SK-N-DZ (cell line): ENCODE measurements at places on chromosomes 2 and 18.
A peak's percentile ranks its signal among the peaks of the same experiment; 100 is the strongest.

- no peak for DNase-seq
These were observed 104.2 kb downstream of the CLIP4 start for GRCh38 chr2:29219374-29219773.

DNA sequence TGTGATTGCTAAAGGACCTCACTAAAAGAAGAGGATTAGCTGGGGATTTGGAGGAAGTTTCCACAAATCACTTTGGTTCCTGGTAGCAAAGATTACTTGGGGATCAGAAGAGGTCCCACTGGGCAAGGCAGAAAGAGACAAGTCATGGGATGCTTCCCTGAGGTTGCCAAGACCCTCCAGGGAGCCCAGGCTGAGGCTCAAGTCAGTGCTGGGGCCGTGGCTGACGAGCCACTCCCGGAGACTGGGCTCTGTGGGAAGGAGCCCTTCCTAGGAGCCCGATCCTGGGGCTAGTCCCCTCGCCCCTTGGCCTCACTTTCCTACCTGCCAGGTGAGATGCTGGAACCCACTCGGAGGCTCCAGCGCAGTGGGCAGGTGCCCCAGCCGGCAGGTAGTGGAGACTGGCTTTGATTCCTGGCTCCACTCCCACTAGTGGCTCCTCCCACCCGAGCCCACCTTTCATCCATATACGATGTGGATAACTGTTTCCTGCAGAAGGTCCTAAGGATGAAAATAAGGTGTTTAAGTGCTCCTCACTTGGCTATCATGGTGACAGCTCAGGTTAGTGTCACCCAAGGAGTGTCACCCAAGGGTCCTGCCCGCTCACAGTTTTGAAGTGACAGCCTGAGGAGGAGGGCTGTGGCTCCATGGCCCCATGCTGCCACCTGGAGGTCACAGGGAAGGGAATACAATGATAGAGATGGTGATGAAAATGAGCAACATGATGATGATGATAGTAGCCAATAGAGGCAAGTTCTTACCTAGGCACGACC is 100.5 kb downstream of the CAPN13 start:
- DNase-seq: peak; percentile 69

DNA sequence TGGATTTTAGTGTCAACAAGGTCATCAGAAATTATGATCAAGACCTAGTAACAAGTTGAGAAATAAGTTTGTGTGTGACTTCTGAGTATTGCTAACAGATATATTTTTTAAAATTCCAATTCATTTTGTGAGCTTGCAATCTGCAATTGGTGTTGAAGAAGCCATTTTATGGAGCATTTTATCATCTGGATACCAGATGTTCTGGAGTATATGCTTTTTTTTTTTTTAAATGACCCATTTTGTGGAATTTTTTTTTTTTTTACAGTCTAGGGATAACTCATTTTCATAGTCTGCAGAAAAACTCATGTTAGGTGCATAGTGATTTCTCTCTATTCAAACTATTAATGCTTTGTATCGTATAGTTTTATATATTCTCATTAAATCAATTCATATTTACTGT is 12.6 kb downstream of the QPCT start:
- DNase-seq: no peak

- no peak for DNase-seq
These were observed 188.3 kb downstream of the ANKRD30B start for GRCh38 chr18:14936313-14936712.

- DNase-seq: no peak
These were observed 284.5 kb downstream of the GBX2 start for GRCh38 chr2:235883675-235884074.

- no peak for DNase-seq
These were observed 4.2 kb downstream of the CTDP1 start for GRCh38 chr18:79683626-79684282.

- DNase-seq: no peak
These were observed 1178.2 kb upstream of the NRXN1 start for GRCh38 chr2:52210161-52210560.

DNA sequence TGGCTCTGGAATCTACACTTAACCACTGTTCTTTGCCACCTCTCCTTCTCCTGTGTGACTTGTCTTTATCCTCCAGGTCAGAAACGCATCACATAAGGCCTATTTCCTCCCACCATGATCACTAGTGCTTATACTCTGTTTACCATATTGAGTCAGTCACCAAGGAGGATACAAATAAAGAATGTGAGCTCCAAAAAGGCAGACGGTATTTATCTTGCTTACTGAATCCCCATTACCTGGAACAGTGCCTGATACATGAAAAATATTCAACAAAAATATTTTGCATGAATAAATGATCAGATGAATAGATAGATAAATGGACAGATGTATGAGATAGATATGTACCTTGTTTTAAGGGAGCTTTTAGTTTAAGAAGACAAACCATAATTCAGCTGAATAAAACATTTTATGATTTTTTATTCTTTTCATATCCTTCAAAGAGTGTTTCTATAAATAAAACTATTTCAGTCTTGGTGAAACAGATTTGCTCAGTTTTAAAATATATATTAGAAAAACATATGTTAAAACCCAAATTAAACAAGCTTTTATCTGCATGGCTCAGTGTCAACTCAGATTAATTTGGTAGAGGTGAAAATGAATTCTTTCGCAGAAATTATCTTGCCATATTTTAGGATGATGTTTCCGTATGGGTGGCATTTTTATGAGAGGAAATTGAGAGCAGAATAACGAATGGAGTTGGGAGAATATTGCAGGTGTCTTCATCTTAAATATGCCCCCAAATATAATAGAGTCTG is 799.9 kb downstream of the DCC start:
- DNase-seq: no peak

- no peak for DNase-seq
These were observed 107.2 kb upstream of the CAPN13 start for GRCh38 chr2:30914456-30914855.
